ENCODE measurements at places on chromosomes 6 and 20. TPM values are rescaled to one million over a fixed set of nuclear protein-coding genes. Genes with fewer than 3 reads are reported as not detected.

The AHI1 gene
- total RNA-seq, result 19.5 TPM

The PRDM1 gene
- total RNA-seq, result 108 TPM

The PIGT gene
- total RNA-seq, result 87.5 TPM

The BPIFB3 gene
- total RNA-seq, result not detected

The CST2 gene
- total RNA-seq, result not detected

The HLA-G gene
- total RNA-seq, result 3.2 TPM

The HLA-DOB gene
- total RNA-seq, result 8.1 TPM

The C20orf96 gene
- 5.1 TPM for total RNA-seq

The OR10C1 gene
- not detected for total RNA-seq

The LTA gene
- total RNA-seq, result 212 TPM

The RBM38 gene
- total RNA-seq, result 58.7 TPM

The EPB41L1 gene
- total RNA-seq, result not detected

The POM121L2 gene
- total RNA-seq, result not detected

The MUCL3 gene
- not detected for total RNA-seq

The HSPA1L gene
- total RNA-seq, result 3.7 TPM

The CLPSL2 gene
- total RNA-seq, result not detected

The LPA gene
- total RNA-seq, result 0.02 TPM

The CTAGE9 gene
- total RNA-seq, result not detected

The WFDC12 gene
- not detected for total RNA-seq

The COL11A2 gene
- 0.42 TPM for total RNA-seq

The RNF39 gene
- not detected for total RNA-seq

The PRKN gene
- total RNA-seq, result not detected

The POU5F1 gene
- not detected for total RNA-seq

The PRL gene
- total RNA-seq, result not detected

The AK9 gene
- 4.3 TPM for total RNA-seq

The KLHDC3 gene
- total RNA-seq, result 67.0 TPM

The VSTM2L gene
- 0.15 TPM for total RNA-seq

The MOXD1 gene
- total RNA-seq, result 0.39 TPM

The RAET1L gene
- total RNA-seq, result not detected

The STK4 gene
- total RNA-seq, result 193 TPM

The SLC17A3 gene
- total RNA-seq, result 0.66 TPM

The GABRR2 gene
- 1.4 TPM for total RNA-seq

The SAPCD1 gene
- 12.8 TPM for total RNA-seq

The TUBB1 gene
- not detected for total RNA-seq

The SLC17A1 gene
- 0.15 TPM for total RNA-seq

The NKAIN4 gene
- not detected for total RNA-seq

The GJA1 gene
- not detected for total RNA-seq

The C20orf202 gene
- not detected for total RNA-seq

The AIF1 gene
- total RNA-seq, result 54.0 TPM

The RNASET2 gene
- 163 TPM for total RNA-seq

The OSBPL2 gene
- 44.7 TPM for total RNA-seq
